Left ventricle myocardium superior (tissue), 1 donor: ENCODE measurements at places on chromosomes 3 and 15.

GRCh38 chr3:192161661-192162060 is 565.7 kb downstream of the FGF12 start:
- DNase-seq: no peak

GRCh38 chr3:59212128-59212779 is 162.4 kb upstream of the CFAP20DC start:
- no peak for DNase-seq

DNA sequence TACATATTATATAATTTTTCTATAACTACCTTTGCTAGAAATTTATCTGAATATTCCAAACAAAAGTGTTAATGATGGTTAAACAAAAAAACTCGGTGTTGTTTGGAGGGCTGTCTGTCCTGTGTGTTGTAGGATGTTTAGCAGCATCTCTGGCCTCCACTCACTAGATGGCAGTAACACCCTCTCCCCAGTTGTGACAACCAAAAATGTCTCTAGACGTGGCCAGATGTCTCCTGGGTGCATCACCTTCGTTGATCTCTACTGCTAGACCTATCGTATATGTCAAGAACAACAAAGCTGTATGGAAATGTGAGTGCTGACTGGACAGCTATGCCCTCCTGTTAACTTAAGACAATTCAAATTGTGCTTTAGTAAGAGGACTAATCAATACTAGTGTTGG is 14.1 kb downstream of the ANKRD34C start:
- no peak for DNase-seq

- DNase-seq: no peak
Measured at GRCh38 chr15:31125061-31125460, 23.5 kb upstream of the TRPM1 start.

DNA sequence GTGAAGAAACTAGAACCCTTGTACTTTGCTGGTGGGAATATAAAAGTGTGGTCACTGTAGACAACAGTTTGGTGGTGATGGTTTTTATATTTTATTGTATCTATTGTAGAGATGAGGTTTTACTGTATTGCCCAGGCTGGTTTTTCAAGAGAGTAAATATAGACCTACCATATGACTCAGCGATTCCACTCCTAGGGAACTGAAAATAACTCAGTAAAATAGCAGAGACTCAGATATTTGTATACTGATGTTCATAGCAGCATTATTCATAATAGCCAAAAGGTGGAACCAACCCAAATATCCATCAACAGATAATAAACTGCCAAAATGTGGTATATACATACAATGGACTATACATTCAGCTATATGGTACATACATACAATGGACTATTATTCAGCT is 68.8 kb upstream of the IL12A start:
- no peak for DNase-seq

DNA sequence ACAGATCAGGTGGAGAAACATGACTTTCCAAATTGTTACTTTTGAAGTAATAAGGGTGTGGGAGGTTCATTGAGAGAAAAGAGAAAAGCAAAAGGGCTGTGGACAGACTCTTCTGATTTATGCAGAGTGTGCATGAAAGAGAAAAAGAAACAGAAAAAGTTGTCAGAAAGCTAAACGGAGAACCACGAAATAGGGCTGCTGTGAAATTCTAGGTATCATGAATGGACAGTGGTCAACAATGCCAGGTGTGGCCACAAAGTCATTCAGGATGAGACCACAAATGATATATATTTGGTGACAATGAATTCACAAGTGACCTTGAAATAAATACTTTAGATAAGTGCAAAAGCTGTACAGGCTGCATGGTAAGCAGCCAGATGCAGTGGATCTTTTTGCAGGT is 170.1 kb downstream of the IL5RA start:
- no peak for DNase-seq

- no peak for DNase-seq
Measured at GRCh38 chr3:138497021-138497420, 62.6 kb downstream of the ESYT3 start.

- peak; percentile 98 for DNase-seq
Measured at GRCh38 chr3:49093853-49094767, at the start of gene QRICH1. TSS of gene QRICH1 (minus strand) at chr3:49094071. CDS start at chr3:49077017, 17,054 bp downstream.

DNA sequence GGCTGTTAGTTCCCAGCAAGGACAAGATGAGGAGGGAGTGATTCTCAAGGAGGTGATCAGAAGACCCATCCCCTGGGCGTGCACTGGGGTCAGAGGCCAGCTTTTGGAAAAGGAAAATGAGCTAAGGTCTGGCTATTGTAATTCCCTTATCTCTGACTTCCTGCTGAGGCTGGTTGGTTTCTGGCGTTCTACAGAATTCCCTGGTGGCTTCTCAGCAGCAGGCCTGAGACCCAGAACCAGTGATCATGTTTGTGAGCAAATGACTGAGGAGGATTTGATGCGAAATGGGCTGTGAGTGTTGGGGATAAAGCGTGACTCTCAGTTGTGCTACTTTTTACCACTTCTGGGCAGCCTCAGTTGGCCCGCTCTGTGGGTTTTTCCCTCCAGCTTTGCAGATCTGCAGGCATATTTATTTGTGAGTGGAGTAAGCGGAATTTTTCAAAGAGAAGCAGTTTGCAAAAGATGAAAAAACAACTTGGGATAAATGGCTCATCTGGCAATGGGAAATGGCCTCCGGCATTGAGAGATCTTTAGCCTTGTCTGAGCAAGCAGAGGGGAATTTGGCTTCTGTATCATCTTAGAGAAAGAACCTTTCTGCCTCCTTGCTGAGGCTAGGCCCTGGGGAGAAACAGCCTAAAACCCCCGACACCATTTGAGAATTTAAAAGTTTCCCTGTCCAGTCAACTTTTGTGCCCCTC is 102.7 kb downstream of the SLCO3A1 start:
- DNase-seq: peak; percentile 55

- DNase-seq: peak; percentile 74
Measured at GRCh38 chr3:155870945-155871745, 695 bp downstream of the GMPS start.

- no peak for DNase-seq
Measured at GRCh38 chr15:27070841-27071240, 99.9 kb downstream of the GABRG3 start.
